GM10248 (cell line): ENCODE measurements at places on chromosomes 6 and 20.

GRCh38 chr6:28258877-28259777 lies at the start of gene NKAPL:
Gene NKAPL, plus strand, starts transcription at chr6:28259297. Its CDS starts 75 bp downstream, at chr6:28259372.
- peak; percentile 70 for DNase-seq

GRCh38 chr6:153207617-153208016 lies 76.5 kb upstream of the RGS17 start:
- DNase-seq = no peak

DNA sequence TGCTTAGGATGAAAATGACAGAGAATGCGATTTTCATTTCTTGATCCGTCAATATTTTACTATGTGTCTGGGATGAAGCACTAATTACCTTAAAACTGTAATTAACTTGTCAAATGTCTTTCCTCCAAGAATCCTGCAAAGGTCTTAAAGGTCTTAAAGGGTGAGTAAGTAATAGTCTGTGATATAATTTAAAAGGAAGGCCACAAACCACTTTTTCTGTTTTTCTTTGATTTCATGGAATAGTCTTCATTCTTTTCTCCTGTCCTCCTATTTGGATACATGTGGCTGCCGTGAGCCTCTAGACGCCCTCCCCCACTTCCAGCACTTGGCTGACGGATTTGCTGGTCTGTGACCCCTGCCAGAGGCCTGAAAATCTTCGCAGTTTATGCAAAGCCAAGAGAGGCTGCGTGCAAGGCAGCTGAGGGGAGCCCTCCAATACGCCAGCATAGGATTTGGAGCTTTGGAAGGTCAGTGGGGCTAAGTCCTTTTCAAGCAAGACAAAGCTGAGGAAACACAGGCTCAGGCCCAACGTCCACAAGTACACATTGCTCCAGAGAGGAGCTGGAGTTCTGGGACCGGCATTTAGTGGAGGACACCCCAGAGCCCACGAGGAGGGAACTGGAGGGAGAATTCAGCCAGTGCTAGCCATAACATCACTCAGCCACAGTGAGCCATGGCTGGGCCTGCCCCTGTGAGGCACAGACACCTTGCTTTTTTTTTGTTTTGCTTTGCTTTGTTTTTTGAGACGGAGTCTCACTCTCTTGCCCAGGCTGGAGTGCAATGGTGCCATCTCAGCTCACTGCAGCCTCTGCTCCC lies 382.6 kb downstream of the SMOC2 start:
- no peak for DNase-seq

GRCh38 chr6:51678905-51679620 lies 408.4 kb downstream of the PKHD1 start:
- no peak for DNase-seq

DNA sequence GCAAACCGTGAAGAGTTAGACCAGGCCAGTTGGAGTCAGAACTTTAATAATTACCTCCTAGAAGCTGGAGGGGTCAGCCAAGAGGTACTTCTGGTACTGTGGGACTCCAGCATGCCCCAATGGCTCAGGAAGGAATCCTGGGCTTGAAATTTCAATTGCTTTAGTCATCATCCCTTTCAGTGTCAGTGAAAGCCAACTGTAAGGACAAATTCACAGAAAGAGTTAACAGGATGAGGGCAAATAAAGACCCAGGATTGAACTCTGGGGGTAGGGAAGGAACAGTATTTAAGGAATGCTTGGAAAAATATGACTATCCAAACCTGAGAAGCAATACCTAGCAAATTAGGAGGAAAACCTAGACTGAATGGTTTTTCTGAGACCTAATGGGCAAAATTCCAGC lies 735.1 kb upstream of the MARCKS start:
- no peak for DNase-seq
